ENCODE measurements at places on chromosomes 1 and 21.

DNA sequence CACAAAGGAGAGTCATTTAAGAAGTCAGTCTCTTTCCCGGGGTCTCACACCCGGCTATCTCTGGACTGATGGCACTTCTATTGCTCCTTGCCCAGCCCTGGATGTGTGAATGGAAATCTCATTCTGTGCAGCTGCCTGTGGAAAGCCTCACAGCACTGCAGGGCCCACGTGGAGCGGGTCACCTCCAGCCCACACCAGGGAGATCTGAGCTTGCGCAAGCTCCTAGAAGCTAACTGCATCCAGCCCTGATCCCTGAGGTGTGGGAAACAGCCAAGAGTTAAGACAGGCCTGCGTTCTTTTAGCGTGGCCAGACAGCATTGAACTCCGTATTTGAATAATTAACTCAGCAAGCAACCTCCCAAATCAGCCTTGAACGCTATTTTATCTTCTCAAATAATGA, 150.5 kb downstream of the LRIG2 start:
- no peak for DNase-seq

DNA sequence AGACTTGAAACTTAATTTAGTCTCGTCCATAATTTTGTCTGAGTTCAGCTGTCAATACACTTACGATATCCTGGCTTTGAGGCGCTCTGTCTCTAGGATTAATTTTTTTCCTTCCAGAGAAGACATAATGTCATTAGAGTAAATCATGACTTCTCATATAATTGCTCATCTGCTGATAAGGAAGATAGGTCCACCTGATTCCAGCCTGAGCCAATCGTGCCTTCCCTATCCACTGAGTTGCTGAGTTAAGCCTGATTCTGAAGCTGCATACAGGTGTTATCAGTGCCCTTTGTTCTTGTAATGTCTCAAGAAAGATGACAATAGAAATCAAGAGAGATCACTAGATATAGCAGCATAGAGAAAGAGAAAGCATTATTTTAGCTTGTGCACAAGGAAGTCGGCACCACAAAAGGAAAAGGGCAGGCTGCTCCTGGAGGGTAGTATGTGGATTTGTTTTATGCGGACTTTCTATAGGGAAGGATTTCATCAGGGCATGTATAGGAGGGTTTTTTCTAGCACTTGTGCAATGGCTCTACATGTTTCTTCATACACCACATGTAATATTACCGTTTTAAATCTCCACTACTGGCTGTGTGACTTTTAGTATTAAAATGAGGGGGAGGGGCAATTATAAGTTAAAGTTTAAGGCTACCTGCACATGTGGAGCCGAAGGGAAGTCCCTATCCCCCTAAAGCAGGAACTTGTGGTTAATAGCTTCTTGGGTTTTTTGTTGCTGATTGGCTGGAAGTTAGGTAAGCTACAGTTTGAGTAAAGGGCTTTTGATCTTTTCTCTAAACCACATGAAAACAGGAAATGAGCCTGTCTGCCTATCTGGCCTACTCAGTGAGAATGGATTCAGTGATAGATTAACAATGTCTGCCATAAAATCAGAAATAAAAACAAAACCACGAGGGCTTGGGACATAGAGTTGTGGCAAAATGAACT, 133.4 kb downstream of the PLPPR5 start:
- no peak for DNase-seq

DNA sequence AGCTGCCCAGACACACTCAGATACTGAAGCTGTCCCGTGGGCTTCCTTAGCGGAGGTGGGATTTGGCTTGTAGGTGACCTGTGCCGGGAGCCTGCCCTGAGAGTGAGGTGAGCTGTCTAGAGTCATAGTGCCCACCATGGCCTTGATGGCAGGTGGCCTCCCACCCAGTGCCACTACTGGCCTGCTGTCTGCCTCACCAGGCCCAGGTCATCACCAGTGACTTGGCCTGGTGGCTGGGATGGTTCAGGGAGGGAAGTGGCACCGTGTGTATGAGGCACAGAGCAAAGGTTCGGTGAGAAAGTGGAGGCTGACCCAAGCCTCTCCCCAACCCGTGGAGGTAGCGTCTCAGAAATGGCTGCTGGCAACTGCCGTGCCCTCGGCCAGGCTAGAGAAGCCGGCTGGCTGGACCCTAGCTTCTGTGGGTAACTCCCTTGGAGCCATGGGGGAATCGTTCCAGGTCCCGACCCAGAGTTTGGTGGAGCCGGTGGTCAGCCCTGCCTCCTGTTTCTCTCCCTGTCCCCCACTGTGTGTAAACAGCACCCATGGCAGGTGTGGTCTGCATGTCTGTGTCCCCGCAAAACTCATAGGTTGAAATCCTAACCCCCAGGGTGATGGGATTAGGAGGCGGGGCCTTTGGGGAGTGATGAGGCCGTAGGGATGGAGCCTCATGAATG, 155.4 kb upstream of the C1orf174 start:
- no peak for DNase-seq

DNA sequence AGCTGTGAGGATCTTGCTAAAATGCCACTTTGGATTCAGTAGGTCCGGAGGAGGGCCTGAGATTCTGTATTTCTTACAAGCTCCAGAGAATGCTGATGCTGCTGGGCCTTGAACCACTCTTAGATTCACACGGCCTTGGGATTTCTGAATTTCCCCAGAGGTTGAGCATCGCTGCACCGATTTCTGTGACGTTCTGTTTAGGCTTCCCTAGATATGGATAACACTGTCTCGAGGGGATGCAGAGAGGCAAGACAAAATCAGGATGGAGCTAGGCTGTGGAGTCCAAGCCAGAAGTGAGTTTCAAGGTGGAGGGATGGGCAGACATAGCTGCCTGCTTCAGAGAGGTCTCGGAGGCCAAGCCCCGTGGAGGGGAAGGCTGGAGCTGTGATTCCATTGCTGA, 415.9 kb upstream of the PROX1 start:
- DNase-seq: no peak

DNA sequence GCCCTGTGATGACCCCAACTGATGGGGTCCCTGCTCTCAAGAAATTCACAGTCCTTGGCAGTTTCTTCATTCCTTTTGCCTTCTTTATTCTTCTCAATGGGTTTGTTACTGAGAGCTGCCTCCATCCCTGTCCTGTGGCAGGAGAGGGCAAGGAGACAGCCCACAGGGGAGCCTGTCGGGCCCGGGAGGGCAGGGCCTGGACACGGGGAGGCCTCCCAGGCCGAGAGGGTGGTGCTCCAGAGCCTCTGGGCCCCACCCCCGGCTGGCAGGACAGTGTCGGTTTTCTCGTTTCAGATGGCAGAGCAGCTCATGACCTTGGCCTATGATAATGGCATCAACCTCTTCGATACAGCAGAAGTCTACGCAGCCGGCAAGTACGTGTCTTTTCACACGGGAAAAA, 36.2 kb downstream of the KCNAB2 start:
- no peak for DNase-seq

DNA sequence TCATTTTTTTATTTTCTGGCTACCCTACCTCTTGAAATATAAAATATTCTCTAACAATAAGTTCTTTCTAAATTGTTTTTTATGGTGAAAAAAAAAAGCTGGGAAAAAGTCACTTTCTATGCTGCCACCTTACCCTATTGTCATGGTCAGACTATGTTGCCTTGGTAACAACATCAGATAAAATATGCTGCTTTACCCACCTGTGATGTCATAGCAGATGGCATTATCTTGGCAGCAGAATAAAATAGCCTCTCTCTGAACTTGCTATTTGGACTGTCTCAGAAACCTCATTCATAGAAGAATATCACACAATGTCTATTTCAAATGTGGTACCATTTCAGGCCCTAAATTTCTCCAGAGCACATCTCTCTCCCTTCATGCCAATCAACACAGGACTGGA, 69.6 kb upstream of the SGIP1 start:
- DNase-seq: no peak

GRCh38 chr1:82722608-82723007, 921.9 kb downstream of the ADGRL2 start:
- peak; percentile 33 for DNase-seq

GRCh38 chr1:225765982-225766674, 11.5 kb upstream of the SRP9 start:
- DNase-seq: no peak

DNA sequence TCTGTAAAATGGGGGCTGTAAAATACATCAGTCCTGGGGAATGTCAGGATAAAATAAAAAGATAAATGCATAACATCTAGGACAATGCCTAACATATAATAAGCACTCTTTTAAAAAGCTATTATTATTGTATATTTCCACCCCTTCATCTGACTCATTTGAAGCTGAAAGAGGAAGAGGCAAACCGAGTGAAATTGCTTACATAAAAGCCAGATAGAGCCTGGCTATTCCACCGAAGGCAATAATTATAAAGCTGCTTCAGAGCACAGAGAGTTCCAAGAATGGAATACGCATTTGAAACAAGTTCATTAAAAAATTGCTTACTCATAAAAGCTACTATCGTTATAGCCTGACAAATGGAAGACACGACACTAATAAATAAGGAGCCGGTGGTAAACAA, 186.1 kb upstream of the CAMK1G start:
- no peak for DNase-seq

DNA sequence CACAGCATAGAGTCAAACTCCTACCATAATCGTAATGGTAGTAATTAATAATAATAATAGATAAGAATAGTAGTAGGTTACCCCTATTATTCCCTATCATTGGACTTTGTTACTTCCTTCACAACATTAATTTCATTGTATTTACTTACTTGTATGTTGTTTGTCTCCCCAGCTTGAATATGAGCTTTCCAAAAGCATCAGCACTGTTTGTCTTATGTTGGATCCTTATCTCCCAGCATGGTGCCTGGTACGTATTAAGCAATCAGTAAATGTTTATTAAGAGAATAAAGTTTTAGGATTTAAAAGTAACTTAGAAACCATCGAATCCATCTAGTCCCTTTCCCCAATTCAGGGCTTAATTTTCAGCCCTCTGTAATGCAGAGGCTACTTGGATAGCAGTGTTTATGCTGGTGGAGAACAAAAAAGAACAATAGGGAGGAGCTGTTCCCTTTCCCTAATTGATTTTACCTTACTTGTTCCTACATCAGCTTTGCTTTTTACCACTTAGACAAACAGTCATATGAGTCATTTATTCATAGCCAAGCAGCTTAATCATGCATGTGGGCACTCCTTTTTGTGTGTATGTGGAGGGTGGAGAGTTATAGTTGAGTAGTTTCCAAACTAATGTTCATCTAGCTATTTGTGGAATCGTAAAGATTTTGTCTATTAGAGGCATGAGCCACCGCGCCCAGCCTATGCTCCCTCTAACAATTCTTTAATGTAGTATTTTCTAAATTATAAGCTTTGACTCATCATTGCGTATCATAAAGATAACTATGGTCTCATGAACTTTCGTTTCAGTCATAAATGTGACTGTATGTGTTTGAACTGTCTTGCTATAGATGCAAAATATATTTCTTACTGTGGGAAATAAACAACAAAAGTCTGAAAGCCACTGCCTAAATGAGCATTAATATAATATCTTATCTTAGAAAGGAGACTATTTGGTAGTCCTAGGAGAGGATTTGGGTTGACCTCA, 20.9 kb upstream of the DR1 start:
- DNase-seq: peak; percentile 37

DNA sequence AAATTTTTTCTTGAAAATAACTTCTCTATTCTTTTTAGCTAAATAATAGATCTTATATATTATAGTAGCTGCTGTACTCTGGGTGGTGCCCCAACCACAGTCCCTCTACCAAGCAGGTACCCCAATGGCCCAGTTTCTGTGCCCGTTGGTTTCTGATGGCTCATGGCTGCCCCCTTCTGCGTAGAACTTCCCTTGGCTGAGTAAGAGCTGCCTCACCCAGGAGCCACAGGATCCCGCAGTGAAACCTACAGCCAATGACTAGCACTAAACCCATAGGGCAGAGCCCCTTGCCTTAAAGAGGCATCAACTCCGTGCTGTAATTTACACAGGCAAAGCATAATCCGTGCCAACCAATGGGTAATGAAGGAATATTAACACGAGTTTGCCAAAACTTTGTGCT, 247.5 kb downstream of the USH2A start:
- no peak for DNase-seq
